ENCODE measurements at places on chromosomes 1 and 21.
A peak's percentile ranks its signal among the peaks of the same experiment; 100 is the strongest.

- no peak for DNase-seq
These were observed 29.9 kb downstream of the TTF2 start for GRCh38 chr1:117089996-117090395.

- DNase-seq = no peak
These were observed 321.2 kb downstream of the HLX start for GRCh38 chr1:221200464-221200863.

- DNase-seq = no peak
These were observed 45.7 kb downstream of the RAP1GAP start for GRCh38 chr1:21623410-21623961.

- DNase-seq = no peak
These were observed 109.5 kb upstream of the F3 start for GRCh38 chr1:94651076-94651475.

DNA sequence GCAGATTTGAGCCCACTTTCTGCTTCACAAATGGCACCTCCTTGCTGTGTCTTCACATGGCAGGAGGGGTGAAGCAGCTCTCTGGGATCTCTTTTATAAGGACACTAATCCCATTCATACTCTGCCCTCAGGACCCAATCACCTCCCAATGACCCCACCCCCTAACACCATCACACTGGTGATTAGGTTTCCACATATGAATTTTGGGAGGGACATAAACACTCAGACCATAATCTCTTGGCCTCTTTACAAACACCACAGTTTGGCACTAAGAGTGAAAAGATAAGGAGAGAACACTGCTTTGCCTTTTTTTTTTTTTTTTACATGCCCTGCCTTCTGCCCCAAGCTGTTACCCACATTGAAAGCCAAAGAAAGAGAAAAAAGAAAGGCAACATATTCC, 166.2 kb upstream of the NFIA start:
- DNase-seq = no peak

GRCh38 chr1:177464686-177465085, 293.9 kb downstream of the BRINP2 start:
- no peak for DNase-seq

DNA sequence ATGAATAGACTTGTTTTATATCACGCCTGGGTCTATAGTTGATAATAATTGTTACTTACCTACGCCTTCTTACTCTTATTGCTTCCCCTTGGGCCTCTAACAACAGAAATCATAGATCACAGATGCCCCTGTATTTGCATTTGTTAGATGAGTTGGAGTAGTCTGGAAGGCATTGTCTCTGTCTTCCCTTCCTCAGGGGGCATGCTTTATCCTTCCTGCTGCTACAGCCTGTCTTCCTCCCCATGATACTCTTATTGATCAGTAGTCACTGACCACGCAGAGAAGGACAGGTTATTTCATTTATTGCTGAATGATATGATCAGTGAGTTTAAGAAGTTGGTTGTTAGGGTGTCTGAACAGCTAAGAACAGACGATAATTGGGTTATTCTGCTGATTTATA, 98.4 kb downstream of the DNM3 start:
- no peak for DNase-seq

DNA sequence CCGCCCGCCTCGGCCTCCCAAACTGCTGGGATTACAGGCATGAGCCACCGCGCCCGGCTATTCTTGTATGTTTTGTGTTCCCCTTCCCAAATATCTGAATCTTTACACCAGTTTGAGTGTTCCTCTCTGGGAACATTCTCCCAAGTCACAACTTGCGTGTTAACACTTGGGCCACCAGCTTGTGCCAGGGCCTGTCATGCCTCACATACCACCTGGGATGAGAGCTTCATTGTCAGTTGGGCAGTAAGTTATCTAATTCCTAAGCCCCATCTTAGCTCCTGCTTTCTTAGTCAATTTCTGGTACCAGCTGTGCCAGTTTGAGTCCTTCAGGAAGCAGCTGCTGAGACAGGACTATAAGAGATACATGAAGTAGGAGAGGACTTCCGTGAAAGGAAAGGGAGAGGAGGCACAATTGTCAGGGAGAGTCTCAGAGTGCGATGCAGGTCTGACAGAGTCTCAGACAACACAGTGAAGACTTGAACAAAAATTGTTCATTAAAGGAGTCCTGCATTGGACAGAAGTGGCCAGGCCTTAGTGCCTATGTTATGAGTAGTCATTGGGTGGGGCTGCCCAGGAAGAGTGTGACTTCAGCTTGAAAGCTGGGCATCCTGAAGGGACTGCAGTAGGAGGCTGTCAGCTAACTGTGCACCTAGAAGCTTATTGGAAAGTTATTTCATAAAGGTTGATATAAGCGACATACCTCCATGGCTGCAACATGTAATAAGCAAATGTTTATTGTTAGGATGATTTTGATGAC, 17.3 kb downstream of the ZFYVE9 start:
- DNase-seq = no peak

- peak; percentile 17 for DNase-seq
These were observed 37.1 kb upstream of the CSF1 start for GRCh38 chr1:109873278-109874175.

GRCh38 chr1:107523061-107523460, 382.2 kb downstream of the NTNG1 start:
- no peak for DNase-seq

DNA sequence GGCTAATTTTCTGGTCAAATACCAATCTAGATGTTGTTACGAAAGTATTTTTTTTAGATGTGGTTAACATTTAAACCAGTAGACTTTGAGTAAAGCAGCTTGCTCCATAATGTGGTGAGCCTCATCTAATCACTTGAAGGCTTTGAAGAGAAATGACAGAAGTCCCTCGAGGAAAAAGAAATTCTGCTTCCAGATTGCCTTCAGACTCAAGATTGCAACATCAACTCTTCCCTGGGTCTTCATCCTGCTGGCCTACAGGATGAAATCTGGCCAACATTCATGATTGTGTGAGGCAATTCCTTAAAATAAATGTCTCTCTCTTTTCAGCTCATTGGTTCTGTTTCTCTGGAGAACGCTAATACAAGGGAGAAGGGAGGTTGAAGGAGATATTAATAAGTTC, 32.5 kb upstream of the SSX2IP start:
- no peak for DNase-seq

DNA sequence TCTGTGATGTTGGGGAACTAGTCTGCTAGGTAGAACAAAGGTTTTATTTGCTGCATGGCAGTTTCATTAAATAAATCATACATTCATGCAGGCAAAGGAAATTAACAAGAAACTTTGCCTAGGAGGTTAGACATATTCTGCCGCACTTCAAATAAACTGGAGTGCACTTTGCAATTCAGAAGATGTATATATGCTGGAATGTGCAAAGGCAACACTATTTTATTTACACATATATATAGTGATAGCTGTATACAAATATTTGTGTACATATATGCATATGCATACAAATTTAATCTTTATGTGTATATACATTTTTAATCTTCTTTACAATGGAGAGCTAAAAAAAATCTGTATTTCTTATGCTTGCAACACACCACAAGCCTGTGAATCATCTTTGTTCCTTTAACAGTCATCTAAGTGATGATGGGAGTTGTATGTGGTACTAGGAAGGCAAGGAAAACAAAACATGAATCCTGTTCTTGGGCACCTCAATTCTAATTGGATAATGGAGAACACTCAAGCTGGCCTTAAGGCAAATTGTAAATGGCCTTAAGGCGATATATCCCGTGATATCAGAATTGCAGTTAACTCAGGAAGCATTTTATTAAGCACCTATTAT, 605.8 kb upstream of the CAMK1G start:
- no peak for DNase-seq

DNA sequence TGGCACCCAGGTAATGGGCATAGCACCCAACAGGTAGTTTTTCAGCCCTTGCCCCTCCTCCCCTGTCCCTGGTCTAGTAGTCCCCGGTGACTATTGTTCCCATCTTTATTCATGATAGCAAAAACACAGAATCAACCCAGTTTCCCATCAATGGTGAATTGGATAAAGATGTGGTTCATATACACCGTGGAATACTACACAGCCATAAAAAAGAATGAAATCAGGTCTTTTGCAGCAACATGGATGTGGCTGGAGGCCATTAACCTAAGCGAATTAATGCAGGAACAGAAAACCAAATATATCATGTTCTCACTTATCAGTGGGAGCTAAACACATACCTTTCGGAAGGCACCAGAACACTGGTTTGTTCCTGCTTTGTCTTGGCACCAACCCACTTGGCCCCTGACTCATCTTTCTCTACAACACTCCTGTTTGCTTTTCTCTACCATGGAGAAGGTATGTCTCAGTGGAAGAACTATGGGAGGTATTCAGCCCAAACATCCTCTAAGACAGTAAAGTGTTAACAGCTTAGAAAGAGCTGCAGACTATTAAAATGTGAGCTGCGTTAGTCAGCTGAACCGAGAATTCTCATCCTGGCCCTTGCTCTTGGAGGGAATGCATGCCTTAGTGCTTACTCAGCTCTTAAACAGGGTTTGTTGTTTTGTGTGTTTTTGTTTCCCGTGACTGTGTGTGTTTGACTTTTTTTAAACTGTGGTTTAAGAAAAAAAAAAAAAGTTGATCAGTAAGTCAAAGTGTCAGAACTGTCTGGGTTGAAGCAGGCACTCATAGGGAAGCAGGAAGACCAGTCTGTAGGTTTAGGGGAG, 203.0 kb downstream of the TOMM20 start:
- peak; percentile 37 for DNase-seq

- no peak for DNase-seq
These were observed 41.2 kb downstream of the NME7 start for GRCh38 chr1:169326261-169326955.

GRCh38 chr1:208100906-208101305, 143.3 kb downstream of the PLXNA2 start:
- no peak for DNase-seq

DNA sequence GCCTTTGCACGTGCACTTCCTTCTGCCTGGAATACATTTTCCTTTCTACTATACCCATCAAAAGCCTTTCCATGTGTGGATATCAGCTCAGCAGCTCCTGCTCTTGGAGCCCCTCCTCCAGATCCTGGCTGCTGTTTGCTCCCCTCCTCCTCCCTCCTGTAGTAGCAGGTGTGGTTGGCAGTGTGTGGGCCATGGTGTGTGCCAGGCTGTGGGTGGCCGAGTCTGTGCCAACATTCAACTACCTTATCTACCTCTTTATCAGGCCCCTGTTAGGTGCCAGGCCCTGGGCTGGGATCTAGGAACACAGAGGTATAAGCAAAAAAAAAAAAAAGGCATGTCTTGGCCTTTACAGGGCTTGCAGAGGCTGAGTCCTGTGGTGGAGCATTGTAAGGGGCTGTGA, 180.6 kb upstream of the JUN start:
- DNase-seq = no peak

DNA sequence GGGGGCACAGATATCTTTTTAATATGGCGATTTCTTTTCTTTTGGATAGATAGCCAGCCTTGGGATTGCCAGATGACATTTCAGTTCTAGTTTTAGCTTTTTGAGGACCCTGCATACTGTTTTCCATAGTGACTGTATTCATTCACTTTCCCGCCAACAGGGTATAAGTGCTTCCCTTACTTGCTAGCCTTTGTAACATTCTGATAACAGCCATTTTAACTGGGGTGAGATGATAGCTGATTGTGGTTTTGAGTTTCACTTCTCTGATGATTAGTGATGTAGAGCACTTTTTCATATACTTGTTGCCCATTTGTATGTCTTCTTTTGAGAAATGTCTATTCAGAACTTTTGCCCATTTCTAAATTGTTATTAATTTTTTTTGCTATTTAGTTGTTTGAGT, 151.9 kb downstream of the NTPCR start:
- DNase-seq = no peak

- DNase-seq = no peak
These were observed 200.3 kb downstream of the PBX1 start for GRCh38 chr1:164759144-164759920.

Measured in CD4-positive, alpha-beta T cell treated with Interleukin-21 for 1 hour (primary cell).